ENCODE measurements at places on chromosomes 7 and 10.

- DNase-seq: no peak
Measured at GRCh38 chr10:81034383-81034782, 496.7 kb downstream of the SH2D4B start.

DNA sequence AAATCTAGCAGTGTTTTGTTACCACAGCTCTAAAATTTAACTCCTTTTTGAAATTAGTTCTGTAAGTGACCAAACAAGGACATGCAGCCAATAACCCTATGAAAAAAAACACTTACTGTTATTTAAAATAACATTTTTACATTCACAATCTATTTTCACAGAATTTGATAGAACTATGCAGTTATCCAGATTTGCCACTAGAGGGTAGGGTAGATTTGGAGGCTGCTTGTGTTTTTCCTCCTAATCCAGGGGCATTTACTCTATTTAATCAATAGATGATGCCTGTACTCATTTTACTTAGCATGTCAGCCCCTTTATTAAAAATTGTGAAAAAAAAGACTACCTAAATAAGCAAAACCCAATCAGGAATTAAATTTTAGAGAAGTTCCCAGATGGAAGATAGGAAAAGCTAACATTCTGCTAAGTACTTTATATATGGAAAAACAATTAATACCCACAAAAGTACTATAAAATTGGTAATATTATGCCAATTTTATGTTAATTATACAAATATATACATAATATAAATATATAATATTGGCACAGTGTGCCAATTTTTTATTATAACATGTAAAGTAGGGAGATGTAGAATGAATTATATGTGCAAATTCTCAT, 18.1 kb upstream of the LIPK start:
- DNase-seq: no peak

DNA sequence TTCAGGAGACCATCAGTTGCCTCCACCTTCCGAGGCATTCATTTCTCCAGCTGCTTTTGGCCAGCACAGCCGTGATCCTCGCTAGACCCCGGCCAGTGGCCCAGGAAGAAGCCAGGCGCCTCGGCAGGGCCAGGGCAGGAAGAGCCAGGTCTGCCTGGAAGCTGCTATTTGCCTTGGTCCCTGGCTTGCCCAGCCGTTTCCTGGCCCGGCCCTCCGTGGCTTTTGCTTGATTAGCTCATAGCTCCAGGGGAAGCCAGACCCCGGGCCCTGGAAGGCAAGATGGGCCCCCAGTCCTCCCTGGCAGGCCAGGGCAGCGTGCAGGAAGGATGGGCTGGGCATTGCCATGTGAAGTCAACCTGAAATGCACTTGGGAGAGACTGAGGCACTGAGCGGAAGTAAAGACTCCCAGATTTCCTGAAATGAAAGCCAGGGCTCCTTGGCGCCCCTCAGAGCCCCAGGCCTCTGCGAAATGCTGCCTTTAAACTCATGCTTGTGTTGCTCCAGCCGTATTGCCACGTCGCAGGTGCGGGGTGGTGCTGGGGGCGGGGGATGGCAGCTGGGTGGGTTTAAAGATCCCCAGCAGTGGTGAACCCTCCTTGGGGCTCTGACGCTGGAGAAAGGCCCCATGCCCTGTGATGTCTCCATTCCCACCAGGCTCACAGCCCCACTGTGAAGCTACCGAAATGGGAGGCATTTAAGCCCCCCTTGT, 160.6 kb downstream of the GRK5 start:
- DNase-seq: no peak

DNA sequence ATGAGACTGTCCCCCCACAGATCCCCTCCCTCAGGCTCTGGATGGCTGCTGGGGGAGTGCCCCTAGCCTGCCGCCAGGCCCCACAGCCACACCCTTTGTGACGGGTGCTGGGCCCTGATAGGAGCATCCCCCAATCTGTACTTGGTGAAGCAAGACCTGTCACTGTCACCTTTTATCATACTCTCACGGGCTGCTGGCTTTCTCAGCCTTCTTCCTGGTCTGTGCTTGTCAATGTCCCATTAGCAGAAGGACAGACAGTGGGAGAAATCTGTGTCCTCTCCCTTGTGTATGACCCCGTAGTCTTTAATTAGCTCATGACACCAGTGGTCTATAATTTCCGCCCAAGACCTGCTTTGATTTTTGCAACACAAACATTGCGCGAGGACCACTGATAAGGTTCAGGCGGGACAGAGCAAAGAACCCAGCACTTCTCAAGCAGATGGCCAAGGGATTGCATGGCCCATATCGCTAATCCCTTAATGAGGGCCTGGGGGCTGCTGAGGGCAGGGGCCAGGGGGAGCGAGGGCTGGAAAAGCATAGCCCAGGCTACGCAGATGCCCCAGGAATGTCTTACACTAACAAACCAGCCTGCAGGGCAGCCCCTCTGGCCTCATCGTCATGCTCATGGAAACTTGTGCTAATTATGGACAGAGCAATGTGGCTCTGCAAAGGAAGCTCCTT, 127.8 kb downstream of the PTPN20 start:
- DNase-seq: no peak
